ENCODE measurements at places on chromosomes 12 and 14.
A peak's percentile ranks its signal among the peaks of the same experiment; 100 is the strongest.

- DNase-seq: no peak
Measured at GRCh38 chr12:113751513-113751912, 214.6 kb downstream of the RBM19 start.

DNA sequence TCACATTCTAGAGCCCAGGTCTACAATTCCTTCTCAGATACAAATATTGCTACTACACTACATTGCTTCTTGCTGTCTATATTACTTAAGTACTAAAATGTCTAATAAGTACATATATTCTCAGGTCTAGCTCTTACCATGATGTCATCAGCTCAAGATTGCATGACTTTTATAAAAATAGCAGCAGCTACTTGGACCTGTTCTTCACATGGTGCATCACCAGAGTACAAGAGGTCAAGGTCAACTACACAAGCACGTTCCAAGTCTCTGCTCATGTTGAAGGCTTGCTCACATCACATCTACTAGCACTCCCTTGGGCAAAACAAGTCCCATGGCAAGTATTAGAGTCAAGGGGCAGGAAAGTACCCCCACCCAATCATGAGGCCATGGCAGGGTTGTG, 465.6 kb downstream of the MED13L start:
- DNase-seq: no peak

DNA sequence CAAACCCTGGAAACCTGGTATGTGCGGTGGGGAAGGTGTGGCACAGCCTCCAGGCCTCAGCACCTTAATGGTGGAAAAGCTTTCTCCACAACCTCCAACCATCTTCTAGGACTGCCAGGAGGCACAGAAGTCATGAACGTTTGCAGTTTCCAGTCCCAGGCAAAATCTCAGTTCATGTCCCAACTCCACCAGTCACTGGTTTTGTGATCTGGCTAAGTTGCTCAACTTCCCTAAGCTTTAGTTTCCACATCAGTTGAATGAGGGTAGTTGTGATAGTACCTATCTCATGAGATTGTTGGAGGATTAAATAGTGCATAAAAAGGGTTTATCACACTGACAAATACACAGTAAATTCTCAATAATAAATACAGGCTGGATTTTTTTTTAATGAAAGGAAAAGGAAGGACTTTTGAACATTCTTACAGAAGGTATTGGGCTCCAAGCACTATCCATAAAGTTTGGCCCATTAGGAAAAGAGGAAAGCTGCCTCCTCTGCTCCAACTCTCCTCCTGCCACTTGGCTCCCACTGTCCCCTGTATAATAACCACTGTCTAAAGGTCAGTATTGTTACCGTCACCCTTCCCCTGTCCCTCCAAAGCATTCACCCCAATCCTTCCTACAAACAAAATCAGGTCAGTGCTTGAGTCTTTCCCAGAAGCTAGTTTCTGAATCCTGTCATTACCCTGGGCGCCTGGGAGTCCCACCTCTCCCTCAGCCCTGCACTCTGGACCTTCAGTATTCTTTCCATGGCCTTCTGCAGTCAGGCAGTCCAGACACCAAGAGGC, 6.3 kb downstream of the PCK2 start:
- no peak for DNase-seq

DNA sequence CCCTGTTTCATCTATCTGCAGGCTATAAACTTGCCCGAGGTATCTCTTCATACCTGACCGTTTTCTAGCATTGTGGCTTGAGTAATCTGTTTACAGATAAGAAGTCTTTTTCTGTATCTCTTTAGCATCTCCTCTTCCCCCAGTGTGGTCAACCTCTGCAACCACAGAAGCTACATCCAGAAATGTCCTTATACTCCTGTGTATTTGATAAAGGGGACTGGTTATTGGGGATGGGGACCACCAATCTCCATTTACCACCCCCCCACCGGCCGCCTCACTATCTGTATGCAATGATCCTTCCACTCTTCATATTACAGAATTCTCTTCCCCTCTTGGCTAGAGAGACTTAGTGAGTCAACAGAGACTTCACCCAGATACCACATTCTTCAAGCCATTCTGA, 3.4 kb upstream of the RPAP3 start:
- no peak for DNase-seq

DNA sequence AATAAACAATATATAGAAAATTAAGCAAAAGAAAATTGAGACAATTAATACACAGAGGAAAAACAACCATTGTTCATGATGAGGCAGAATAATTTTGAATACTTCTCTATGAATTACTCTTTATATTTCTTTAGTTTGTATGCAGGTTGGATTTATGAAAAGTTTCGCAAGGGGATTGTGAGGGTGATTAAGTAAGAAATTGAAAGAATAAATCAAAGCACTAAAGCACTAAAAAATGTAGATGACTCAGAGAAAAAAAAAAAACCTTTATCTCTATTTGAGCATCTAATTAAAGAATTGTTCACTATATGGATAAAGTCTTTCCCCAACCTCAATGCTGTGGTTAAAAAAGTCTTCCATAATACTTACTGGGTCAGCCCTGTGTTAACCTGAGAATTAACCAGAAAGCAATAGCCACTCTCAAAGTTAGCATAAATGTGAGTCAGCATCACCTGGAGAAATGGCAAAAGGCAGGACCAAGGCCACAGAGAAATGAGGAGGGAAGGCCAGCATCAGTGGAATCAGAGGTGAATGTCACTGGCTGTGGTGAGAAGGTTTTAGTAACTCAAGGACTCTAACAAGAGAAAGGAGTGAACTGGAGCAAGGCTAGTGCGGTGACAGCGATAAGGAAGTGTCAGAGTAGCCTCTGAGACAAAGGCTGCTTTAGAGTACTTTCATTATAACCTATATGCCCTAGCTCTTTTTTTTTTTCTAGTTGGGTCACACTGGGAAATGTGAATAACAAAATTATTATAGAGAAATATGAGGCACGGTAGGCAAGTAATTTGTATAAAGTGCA, 310.4 kb downstream of the KCNC2 start:
- no peak for DNase-seq

- DNase-seq: no peak
Measured at GRCh38 chr14:103999795-104000440, 57.6 kb upstream of the RD3L start.

DNA sequence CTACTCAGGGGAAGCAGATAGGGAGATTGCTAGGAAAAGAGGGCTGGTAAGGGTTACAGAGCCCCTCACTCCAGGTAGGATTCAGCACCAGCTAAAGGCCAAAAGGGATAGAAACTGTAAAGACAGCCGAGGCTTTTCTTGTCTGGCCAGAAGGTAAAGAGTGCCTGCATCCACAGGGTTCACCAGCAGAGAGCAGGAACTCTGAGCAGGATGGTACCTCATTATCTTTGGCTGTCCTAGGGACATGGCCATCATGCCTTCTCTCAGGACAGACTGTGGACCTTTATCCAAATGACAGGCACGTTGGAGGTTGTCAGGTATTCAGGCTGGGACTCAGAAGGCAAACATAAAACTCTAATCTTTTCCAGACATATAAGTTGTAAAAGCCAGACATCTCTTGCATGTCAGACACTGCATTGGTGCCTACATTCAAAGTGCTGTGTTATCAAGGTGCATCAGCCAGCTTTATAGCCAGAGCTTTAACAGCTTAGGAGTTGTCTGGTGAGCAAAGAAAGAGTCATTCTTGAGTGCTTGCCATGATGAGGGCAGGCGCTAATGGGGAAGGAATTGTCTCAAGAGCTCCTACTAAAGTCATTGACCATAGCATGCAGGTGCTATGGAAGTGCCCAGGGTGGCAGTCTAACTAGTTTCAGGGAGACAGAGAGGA, 89.5 kb downstream of the PELI2 start:
- DNase-seq: no peak

DNA sequence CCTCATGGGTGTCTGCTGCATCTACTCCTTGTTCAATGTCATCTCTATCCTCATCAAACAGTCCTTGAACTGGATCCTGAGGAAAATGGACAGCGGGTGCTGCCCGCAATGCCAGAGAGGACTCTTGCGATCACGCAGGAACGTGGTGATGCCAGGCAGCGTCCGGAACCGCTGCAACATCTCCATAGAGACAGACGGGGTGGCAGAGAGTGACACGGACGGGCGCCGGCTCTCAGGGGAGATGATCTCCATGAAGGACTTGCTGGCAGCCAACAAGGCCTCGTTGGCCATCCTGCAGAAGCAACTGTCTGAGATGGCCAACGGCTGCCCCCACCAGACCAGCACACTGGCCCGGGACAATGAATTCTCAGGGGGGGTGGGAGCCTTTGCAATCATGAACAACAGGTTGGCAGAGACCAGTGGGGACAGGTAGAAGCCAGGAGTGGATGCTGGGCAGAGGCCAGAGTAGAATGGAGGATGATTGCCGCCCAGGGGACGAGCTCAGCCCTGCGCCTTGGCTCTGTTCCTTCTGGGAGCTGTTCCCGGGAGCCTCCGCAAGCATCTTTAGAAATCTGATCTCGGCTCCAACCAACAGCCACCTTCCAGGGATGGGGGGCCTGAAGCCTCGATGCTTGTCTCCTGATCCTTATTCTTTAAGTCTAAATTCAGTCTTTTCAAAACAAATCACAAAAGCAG, 71.6 kb upstream of the PSMC1 start:
- DNase-seq: no peak

GRCh38 chr14:32011225-32011624, 65.9 kb upstream of the ARHGAP5 start:
- DNase-seq: no peak

DNA sequence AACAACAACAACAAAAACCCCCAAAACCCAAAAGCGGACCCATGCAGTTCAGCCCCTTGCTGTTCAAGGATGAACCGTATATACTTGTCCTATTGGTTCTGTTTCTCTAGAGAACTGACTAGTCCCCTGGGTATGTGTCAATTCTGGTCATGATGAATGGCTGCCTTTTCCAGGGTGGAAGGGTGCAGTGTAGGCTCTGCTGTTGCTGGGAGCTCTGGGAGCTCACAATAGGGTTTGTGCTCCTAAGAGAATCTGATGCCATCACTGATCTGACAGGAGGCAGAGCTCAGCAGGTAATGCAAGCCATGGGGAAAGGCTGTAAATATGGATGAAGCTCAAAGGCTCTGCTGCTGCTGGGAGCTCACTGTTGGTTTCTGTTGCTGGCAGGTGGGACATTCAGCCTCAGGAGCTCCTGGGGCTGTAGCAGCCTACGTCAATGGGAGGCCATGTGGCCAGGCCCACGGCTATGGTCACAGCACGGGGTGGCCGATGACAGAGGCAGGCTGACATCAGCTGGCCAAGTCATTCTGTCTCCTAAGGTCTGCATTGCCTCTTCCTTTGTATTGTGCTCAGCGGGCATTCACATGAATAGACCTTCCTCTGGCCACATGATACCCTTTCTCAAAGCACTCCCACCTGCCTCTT, 37.9 kb downstream of the DLK1 start:
- no peak for DNase-seq

- no peak for DNase-seq
Measured at GRCh38 chr12:7093892-7094291, 1.6 kb upstream of the C1R start.

GRCh38 chr12:78721906-78722305, 142.7 kb upstream of the SYT1 start:
- no peak for DNase-seq

GRCh38 chr14:94536836-94537235, 24.4 kb upstream of the SERPINA4 start:
- DNase-seq: peak; percentile 56

DNA sequence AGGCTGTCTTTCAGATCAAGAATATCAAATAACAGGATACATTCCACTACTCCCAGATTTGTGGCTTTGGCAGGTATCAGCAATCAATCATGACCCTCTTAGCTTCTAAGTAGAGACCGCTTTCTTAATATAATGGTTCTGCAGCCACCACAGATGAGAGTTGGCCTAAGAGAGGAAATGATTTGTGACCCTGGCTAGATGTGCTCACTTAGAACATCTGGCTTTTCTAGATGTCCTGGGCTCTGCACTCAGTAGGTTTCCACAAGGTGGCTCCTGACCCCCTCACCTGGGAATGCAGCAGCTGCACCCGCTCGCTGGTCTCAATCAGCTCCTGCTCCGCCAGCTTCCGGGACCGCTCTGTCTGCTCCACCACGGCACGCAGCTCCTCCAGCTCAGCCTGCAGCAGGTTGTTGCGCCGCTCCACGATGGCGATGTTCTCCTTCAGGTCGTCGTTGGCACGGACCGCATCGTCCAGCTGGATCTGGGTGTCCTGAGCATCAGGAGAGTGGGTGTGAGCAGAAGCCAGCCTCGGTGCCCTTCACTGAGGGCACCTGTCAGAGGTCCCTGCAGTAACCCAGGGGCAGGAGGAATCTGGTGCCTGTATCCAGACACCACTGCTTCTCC, 8.9 kb downstream of the CMTM5 start:
- no peak for DNase-seq

DNA sequence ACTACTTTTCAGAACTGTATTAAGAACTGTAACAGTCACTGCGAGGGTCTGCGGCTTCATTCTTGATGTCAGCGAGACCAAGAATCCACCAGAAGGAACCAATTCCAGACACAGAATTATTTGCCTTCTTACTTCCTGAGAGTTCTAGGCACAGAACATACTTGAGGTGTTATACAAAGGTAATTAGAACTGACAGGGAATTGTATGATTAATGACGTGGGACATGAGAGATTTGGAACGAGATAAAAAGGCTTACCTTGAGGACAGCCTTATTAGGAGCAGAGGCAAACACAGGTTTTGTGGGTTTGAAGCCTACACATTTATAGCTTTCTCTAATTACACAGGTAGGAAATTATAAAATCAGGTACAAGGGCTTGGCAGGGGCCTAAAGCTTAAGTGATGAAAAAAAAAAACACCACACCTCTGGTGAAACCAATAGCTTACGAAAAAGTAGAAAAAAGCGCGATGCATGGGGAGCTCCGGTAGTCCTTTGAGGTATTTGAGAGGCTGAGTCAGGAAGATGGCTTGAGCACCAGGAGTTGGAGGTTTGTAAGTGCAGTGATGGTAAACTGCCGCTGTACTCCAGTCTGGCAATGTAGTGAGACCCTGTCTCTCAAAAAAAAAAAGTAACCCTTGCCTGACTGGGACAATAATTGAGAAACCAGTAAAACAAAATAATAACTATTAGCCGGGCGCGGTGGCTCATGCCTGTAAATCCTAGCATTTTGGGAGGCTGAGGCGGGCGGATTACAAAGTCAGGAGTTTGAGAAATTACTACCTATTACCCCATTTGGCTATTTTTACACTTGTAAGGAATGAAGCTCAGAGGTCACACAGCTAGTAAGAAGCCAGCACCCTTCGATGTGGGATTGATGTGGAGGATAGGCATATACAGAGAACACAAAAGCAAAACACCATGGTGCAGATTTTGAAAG, 795 bp upstream of the ACOT2 start:
- peak; percentile 33 for DNase-seq

DNA sequence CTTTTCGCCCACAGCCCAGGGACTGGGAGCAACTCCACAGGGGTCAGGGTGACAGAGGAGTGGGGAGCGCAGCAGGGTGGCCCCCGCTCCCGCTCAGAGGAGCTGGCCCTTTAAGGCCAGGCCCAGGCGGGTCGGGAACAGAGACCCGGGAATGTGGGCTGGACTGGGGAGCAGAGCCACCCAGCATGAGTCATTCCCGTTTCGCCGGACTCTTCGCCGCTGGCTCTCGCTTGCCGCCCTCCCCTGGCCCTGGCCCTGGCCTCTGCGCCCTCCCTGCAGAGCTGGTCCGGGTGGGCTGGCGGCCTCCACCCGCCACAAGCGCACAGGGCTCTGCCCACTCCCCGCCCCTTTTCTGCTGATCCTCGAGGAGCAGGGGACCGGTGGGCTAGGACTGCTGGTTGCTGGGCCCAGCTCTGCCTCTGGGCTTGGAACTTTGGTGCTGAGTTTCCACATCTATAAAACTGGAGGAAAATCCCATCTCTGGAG, 92.8 kb downstream of the NINJ2 start:
- no peak for DNase-seq
